ENCODE measurements at places on chromosomes 13 and 19. TPM values are rescaled to one million over a fixed set of nuclear protein-coding genes. Genes with fewer than 3 reads are reported as not detected.

DNA sequence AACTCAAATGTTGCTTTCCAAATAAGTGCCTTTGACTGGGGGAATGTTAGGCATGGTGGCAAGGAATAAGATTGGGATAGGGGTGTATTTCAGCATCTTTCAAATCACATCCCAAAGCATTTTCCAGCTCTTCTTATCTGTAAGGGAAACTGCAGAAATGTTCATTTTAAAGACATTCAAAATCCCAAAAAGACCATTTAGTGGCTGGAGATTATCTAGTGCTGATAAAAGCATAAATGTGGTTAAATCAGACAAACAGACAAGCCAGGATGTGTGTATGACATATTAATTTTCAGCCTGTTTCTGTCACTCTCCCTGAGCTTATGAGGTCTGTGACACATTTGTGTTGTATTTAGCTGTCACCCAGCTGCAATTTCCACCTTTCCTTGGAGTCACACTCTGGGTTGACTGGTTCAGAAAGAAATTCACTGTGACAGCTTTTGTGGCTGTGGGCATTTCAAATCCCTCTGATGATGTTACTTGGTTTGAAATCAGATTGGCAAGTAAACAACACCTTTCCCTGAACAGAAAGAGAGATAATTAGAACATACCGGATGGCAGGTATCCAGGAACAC is 69.7 kb upstream of the SIAH3 start:
- DNase-seq = no peak

- DNase-seq = no peak
Measured at GRCh38 chr13:19591864-19592263, 30.5 kb upstream of the TPTE2 start.

DNA sequence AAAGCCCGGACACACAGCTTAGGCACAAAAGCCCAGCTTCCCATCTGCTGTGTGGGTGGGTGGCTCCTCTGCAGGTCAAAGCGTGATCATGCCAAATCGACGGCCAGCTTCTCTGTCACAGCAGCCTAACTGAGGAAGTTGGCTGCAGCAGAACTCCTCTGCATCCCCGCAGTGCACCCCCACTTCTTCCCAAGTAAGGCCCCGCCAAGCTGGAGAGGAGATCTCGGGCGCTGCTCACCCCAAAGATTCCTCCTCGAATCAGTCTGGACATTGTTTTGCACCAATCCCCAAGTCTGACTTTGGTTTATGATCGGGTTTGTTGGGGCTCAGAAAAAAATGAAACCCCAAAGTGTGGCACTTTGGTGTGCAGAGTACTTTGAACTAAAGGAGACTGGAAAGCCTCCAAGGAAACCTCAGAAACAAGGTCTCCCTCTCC is 19.7 kb upstream of the CPB2 start:
- DNase-seq = peak; percentile 32

- peak; percentile 89 for DNase-seq
Measured at GRCh38 chr19:36605101-36605876, at the start of gene ZNF382. ZNF382 (plus strand) TSS chr19:36605313; CDS start chr19:36609915, 4,602 bp downstream.

- DNase-seq = no peak
Measured at GRCh38 chr13:30792285-30793000, 57.1 kb downstream of the ALOX5AP start.

GRCh38 chr13:75829830-75830229 is 193.7 kb downstream of the LMO7 start:
- no peak for DNase-seq

GRCh38 chr13:45691251-45691650 is 10.9 kb upstream of the CBY2 start:
- DNase-seq = no peak

DNA sequence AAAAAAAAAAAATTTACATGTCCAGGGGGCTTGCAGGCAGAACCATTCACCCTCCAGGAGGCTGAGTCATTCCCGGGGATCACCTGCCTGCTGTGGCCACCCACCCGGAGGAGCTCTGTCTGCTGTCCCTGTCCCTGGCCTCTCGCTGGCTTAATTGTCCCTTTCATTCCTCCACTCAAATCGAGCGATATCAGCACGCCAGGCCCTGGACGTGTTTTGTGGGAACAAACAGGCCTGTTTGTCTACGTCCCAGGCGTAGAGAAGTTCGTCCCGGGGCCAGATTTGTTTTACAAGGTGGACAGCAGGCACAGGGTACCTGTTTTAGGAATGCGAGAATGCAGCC is 21.2 kb downstream of the SULT2B1 start:
- DNase-seq = no peak

GRCh38 chr13:97342136-97342535 is 91.8 kb upstream of the RAP2A start:
- DNase-seq = no peak

DNA sequence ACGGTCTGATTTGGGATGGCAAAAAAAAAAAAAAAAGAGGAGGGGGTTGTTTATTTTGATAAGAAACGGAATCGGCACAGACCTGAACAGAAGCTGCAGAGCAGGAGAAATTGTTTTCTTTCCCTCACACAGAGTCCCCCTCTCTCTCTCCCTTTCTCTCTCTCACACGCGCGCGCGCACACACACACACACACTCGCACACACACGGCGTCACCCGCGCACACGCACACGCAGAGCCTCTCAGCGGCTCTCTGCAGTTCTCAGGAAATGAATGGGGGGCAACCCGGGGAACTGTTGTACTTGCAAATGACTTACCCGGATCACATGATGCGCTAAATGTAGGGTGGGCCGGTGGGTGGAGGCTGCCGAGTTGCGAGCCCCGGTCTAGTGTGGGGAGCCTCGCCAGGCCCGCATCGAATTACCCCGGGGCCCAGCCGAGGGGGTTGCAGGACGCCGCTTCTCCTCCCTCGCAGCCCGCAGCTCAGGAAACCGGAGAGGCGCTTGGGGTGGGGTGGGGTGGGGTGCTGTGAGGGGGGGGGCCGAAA is 475 bp downstream of the KLF12 start:
- DNase-seq = peak; percentile 78

- no peak for DNase-seq
Measured at GRCh38 chr19:36115453-36116343, at the start of gene TBCB. TBCB (plus strand) TSS chr19:36115468; CDS start chr19:36115561, 93 bp downstream.

DNA sequence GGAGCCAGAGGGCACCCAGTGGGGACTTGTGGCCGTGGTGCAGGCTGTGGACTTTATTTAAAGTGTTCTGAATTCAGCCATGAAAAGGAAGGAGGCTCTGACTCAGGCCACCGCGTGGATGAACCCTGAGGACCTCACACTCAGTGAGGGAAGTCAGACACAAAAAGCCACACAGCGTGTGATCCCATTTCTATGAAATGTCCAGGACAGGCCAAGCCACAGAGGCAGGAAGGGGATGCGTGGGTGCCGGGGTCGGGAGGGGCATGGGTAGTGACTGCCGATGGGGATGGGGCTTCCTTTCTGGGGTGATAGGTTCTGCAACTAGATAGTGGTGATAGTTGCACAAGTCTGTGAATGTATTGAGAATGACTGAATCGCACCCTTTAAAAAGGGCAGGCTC is 8.7 kb upstream of the ZBTB7A start:
- DNase-seq = no peak

- DNase-seq = peak; percentile 64
Measured at GRCh38 chr13:40668335-40668734, 1.9 kb upstream of the FOXO1 start.

DNA sequence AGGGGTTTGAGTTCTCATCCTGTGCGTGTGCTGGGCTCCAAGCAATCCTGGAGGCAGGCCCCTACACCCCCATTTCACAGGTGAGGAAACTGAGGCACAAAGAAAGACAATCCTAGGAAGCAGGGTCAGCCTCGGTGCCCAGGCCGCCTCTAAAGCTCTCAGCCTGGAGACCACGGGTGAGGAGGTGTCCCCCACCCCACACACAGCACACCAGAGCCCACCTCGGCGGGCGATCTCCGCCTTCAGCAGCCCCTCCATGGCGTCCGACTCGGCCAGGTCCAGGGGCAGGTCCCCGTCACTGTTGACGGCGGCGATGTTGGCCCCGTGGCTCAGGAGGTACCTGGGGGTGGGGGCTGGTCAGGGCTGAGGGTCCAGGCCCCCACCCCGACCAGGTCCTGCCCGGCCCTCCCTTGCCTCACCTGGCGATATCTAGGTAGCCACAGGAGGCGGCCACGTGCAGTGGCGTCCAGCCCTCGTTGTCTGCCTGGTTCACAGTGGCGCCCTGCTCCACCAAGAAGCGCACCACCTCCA is 5.1 kb downstream of the PPP1R12C start:
- DNase-seq = no peak

GRCh38 chr13:22053053-22053452 is 382.2 kb downstream of the FGF9 start:
- no peak for DNase-seq

DNA sequence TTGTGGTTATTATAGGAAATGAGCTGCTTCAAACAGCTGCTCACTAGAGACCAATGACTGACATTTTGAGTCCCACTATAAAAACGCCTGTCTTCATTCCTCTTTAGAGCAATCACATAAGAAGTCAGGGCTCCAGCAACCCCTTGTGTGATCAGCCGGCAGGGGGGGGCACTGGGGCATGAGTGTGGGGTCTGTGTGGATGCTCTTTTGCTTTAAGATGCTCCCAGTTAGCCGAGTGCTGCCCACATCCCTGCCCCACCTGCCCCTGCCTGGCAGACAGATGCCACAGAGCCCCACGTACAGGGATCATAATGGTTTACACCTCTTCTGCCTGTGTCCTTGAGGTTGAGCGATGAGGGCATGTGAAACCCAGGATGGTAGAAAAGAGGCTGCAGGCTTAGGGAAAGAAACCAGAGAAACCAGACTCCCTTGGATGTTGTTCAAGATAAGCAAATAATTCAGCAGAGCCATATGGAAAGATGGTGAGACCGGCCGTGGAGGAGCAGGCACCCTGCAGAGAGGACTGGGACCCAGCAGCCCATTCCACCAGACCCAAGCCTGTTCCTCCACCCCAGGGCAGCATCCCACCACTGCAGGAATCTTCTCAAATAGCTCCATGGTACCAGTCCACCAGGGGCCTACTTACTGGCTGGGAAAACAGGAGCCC is 55.4 kb downstream of the CHST8 start:
- no peak for DNase-seq

GRCh38 chr13:110902370-110902769 is 12.5 kb downstream of the ANKRD10 start:
- DNase-seq = no peak

DNA sequence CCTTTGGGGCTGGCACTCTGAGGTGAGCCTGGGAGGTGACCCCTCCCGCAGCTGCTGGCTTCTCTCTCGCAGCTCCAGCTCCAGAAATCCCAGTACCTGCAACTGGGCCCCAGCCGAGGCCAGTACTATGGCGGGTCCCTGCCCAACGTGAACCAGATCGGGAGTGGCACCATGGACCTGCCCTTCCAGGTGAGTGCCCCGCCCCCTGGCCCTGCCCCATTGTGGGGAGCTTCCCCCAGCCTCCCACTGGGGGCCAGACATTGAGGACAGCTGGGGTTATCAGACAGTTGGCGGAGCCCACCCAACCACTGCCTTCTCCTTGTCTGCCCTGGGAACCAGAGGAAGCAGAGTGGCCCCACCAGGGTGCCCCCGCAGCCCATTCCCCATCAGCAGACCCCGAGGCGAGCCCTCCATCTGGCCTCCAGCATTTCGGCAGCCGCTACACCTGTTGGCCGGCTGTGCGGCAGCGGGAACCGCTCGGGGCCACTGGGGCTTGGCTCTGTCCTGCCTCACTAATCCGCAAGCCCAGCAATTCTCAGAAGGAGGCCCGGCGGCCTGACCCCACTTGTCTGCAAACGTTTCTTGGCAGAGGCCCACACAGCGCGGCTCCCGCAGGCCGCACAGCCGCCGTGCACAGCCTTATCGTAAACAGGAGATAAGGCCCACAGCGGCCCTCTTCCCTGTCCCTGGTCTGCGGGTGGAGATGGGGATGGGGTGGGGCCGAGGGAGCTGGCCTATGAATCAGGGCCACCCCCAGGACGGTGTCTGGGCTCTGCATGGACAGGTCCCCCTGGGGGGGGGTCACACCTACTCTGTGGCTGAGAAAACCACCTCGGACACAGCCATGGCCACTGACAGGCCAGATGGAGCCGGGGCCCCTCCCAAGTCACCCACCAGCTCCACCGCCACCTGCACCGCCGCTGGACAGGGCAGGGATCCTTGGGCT is 48.0 kb downstream of the COMP start:
- DNase-seq = no peak

- no peak for DNase-seq
Measured at GRCh38 chr13:24150572-24150971, 9.9 kb upstream of the SPATA13 start.

DNA sequence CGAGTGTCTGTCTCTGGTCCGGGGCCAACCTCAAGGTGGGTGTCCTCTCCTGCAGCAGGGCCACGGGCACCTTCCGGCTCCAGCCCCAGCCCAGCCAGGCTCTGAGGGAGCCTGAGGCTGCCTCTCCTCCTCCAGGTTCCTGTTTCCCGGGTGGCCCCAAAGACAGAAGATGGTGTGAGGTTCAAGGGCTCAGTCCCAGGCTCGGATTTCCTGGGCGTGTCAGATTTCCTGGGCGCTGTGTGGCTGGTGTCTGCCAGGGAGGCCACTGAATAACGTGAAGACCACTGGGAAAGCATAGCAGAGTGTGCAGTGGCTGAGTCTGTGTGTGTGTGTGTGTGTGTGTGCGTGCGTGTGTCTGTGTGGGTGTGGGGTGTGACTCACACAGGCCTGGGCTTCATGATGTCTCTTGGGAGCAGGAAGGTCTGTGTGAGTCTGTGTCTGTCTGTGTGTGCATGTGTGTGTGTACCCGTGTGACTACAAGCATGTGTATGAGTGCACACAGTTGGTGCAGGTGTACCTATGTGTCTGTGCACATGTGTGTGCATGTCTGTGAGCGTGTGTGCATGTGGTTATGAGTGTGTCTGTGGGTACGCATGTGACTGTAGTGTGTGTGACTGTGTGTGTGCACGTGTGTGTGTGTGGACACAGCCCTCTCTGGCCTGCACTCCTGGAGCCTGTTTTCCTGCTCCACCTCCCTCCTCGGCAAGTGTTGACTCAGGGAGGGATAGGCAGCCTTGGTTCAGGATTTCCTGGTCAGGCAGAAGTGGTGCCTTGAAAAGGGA is 28.3 kb downstream of the CEBPA start:
- DNase-seq = no peak

DNA sequence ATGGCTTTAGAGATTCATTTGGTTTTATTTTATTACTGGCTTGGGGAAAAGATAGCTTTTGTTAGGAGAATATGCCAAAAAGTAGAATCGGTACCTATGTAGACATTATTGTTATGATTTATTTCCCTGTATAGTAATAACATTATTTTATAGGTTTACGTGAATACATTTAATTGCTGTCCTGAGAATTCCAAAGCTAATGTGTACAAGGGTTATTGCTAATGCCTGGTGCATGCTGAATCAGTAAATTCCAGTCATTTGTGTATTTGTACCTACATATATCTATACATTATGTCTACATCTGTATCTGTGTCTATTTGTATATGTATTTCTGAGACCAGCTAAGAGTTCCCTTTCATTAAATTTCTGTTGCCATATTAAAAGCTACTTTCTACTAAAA is 550.9 kb downstream of the GPC6 start:
- DNase-seq = no peak

- DNase-seq = no peak
Measured at GRCh38 chr19:16612636-16613035, 15.4 kb downstream of the MED26 start.

The POGLUT2 gene
- 9.4 TPM for total RNA-seq

The MUC16 gene
- total RNA-seq = under 0.01 TPM

The ISYNA1 gene
- 109 TPM for total RNA-seq

The ZSCAN4 gene
- total RNA-seq = not detected

The LENG9 gene
- 10.8 TPM for total RNA-seq

The ALOX5AP gene
- total RNA-seq = 6.5 TPM

The SLC10A2 gene
- total RNA-seq = not detected

The TMEM255B gene
- 0.54 TPM for total RNA-seq

The OR7A5 gene
- total RNA-seq = under 0.01 TPM
